Activated naive CD8-positive, alpha-beta T cell treated with anti-CD3 and anti-CD28 coated beads for 36 hours (primary cell): ENCODE measurements at places on chromosomes 7 and 10. TPM values are rescaled to one million over a fixed set of nuclear protein-coding genes. Genes with fewer than 3 reads are reported as not detected.

GRCh38 chr10:106615081-106615480 is 549.4 kb downstream of the SORCS1 start:
- no peak overlapping the region for H3K27ac ChIP-seq
- H3K36me3 ChIP-seq: no peaks in the 10 kb centered on the region
- H3K27me3 ChIP-seq: peaks cover 4% of the 10 kb centered on the region
- no peak overlapping the region for H3K4me3 ChIP-seq
- H3K4me1 ChIP-seq: no peaks in the 10 kb centered on the region
- no peak for DNase-seq

- no peak overlapping the region for H3K27ac ChIP-seq
- no peak overlapping the region for H3K4me3 ChIP-seq
- no peak for DNase-seq
- H3K36me3 ChIP-seq: no peaks in the 10 kb centered on the region
Measured at GRCh38 chr10:54826994-54827560, 26.0 kb upstream of the PCDH15 start.

The CABCOCO1 gene
- total RNA-seq: not detected

The EN2 gene
- not detected for total RNA-seq
